Progenitor cell of endocrine pancreas (in vitro differentiated cells): ENCODE measurements at places on chromosomes 5 and 9.

DNA sequence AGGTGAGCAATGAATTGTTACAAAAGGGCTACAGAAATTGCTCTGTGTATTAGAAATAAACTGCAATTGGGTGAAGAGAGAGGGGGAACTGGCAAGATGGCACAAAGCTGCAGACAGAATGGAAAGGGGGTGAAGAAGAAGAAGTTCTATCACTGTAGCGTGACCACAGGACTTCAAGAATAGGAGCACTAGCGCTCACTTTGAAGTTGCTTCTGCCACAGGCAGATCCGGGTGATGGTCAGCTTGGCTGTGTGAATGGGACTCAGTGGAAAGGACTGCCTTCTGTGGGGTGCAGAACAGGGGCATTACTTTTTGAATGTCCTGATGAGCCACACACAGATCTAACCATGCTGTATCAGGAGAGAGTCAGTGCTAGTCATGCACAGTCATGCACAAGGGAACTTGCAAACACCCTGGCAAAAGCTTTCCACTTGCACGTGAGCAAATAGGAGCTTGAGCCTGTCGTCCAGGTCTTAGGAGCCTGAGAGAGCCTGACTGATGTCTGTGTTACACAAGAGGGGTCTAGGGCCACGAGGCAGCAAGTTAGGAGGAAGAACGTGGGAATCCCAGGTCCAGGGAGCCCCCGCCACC is 16.3 kb downstream of the IL5 start:
- no peak for DNase-seq

- DNase-seq: no peak
These were observed 27.3 kb upstream of the ALDH1A1 start for GRCh38 chr9:72980183-72980582.

GRCh38 chr5:56233230-56233629 is at the start of gene ANKRD55:
Gene ANKRD55, minus strand, starts transcription at chr5:56233330. Its CDS starts 417 bp downstream, at chr5:56232913.
- DNase-seq: no peak

- no peak for DNase-seq
These were observed 647.2 kb downstream of the BNC2 start for GRCh38 chr9:16223074-16223871.

- DNase-seq: no peak
These were observed 172.5 kb downstream of the ACTL7B start for GRCh38 chr9:108683245-108683644.

DNA sequence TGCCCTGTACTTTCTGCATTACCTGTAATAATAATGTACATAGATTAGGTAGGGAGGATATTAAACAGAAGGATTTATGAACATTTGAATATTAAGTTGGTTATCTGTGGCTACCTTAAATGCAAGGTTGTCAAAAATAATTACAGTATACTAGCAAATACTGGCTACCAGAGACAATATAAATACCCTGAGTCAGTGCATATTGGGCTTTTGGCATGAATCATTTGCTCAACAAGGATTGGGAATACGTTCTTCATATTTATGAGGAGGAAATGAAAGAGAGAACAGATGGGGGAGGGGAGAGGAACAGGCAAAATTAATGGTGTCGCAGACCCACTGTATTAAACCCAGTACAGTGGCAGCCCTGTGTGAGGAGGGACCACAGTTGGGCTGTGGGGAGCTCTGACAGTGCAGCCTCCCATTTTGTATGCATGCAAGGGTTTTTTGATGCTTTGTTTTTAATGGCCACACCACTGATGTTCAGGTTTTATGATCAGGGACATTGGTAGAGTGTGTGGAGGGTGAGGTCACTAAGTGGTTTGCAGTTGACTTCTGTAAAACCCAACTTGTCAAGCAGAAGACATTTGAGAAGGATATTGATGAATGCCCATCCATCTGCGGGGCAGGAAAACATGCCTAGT is 56.9 kb downstream of the MVB12B start:
- DNase-seq: no peak

GRCh38 chr5:75337366-75338021 is 474 bp downstream of the HMGCR start:
- peak; percentile 27 for DNase-seq

DNA sequence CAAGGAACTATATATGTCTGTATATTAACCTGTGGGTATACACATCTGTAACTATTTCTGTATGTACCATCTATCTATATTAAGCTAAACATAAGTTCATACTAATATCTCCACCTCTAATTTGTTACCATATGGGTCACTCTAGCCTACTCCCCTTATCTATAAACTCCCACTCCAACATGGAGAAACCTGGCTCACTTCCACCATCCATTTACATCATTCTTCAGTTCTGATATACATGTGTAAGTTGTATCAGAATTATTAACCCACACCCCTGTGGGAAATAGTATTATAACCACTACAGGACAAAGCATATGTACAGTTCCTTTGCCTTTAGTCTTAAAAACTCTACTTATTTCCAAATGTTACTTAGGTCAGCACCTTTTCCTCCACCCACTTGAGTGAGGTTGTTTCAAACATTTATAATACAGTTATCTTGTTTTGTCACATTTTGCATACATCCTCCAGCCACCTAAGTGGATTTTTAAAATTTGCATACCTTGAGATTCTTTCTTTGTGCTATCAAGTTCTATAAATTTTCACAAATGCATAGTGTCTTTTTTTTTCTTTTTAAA is 10.6 kb downstream of the NDFIP1 start:
- DNase-seq: no peak

GRCh38 chr5:138874771-138875551 is at the start of gene LRRTM2:
Gene LRRTM2, minus strand, starts transcription at chr5:138875335. Its CDS starts 424 bp downstream, at chr5:138874911.
- no peak for DNase-seq

GRCh38 chr9:108395421-108395820 is 460.4 kb downstream of the ACTL7B start:
- no peak for DNase-seq

DNA sequence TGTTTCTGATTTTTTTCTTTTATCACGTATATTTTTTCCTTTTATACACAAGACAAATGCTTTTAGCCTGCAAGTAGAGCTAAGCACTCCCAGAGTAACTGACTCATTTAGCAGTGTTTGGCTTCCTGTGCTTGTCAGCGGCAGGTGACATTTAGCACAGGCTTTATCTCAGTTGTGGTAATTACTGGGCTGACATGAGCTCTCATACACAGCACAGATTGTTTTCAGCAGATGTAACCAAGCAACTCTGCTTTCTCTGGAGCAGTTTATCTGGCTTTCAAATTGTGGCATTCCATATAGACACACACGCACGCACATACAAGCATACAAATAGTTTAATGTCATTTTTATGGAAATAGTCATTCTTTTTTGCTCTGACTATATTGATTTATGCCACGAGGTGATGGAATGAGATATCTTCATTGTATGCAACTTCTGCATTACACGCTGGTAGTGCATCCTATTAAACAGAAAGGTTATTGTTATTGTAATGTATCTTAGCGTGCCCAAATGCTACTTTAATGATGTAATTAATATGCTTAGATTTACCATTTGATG is 379.0 kb upstream of the GRAMD2B start:
- DNase-seq: no peak

DNA sequence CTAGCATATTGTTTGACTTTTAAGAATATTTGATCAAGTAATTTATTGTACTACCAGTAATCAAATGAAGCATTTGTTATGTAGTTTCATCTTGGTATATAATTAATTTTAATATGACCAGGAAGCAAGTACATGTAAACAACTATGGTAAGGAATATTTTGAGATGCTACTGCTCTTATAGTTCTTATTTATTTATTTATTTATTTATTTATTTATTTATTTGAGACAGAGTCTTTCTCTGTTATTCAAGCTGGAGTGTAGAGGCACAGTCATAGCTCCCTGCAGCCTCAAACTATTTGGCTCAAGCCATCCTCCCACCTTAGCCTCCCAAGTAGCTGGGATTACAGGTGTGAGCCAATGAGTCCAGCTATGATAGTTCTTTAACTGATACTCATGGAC is 8.1 kb downstream of the PPIP5K2 start:
- no peak for DNase-seq

DNA sequence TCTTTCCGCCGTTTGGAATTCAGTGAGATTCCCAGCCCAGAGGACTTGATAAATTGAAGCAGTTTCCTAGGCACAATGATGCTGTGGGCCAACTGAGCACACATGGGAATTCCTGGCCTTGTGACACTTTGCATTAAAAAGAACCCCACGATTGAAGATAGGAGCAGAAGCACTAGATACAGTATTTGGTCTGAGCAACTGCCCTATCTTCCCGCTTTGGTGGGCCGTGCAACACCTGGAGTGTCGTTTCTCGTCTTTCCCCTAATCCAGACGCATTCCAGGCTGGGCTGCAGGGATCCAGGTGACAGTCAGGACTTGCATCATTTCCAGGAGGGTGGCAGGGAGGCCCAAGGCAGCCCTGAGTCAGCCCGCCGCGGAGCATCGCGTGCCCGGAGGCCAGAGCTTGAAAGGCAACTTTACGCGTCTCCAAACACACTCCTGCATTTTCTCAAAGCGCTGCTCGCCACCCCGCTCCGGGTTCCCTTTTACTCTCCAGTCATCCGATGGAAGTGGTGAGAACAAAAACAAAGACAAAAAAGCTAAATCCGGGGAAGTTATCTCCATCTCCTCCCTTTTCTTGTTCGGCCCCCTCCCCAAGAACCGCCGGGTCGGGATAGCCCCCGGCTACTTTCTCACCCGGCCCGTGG is 753 bp upstream of the STC2 start:
- DNase-seq: no peak

GRCh38 chr5:143025971-143026370 is 255.8 kb downstream of the ARHGAP26 start:
- DNase-seq: no peak

DNA sequence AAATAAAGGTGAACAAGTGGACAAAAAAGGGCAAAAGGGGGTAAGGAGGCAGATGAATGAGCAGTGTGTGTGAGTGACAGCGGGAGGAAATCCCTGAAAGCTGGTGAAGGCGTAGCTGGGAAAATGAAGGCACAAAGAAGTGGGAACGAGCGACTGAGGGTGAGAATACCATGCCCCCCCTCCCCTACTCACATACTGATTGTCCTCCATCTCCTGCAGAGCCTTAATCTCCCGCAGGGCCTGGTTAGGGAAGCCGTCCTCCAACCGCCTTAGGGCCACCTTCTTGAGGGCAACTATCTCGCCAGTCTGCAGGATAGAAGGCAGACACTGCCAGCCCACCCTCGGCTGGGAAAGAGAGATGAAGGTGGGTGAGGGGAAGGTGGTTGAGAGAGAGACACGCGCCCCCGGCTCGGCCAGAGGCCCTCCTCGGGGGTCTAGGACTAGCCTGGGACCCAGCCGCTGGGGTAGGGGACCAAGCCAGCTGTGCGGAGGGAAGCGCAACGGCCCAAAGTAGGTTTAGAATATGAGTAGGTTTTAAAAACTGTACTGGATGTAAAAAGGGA is 522 bp downstream of the CDK20 start:
- DNase-seq: no peak

- DNase-seq: no peak
These were observed 438.4 kb downstream of the RAB3C start for GRCh38 chr5:59021286-59021673.

GRCh38 chr9:124665391-124666058 is 105.6 kb downstream of the NR6A1 start:
- DNase-seq: no peak

- no peak for DNase-seq
These were observed 282.9 kb downstream of the SLF1 start for GRCh38 chr5:94901191-94901979.

- no peak for DNase-seq
These were observed 61.9 kb upstream of the ORM1 start for GRCh38 chr9:114261026-114261425.

DNA sequence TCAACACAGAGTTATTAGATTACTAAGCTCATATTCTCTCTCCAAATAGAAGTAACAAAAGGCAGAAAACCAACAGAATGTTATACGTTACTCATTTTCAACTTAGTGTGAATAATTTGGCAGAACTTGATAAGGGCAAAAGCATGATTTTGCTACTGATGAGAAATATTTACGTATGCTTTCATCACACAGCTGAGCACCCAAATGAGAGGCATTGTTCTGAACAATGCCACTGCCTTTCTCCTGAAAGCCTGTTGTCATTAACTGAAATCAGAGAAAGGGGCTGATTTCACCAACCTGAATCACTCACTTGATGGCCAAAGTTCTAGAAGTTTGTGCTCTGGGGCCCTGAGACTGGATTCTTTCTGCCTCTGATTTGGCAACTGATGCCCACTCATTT is 367.5 kb upstream of the PTGER4 start:
- no peak for DNase-seq

- DNase-seq: no peak
These were observed 8.1 kb downstream of the SLC12A7 start for GRCh38 chr5:1103505-1104326.

- no peak for DNase-seq
These were observed 114.1 kb downstream of the MLLT3 start for GRCh38 chr9:20508242-20508641.

GRCh38 chr9:12801663-12802062 is 26.8 kb downstream of the LURAP1L start:
- no peak for DNase-seq

GRCh38 chr9:117407436-117408022 is 7.3 kb downstream of the ASTN2 start:
- no peak for DNase-seq

DNA sequence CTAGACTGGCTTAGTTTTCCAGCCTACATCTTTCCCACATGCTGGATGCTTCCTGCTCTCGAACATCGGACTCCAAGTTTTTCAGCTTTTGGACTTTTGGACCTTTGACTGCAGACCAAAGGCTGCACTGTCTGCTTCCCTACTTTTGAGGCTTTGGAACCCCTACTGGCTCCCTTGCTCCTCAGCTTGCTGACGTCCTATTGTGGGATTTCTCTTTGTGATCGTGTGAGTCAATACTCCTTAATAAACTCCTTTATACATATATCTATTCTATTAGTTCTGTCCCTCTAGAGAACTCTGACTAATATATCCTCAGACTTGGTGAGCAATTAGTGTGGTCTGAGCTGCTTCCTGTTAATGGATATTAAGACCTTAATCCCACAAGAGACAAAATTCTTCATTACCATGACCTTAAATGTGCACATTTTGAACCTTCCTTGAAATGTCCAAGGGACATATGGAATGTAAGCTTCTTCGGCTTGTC is 752.9 kb downstream of the CDH18 start:
- no peak for DNase-seq
